ENCODE measurements at places on chromosomes 2 and 18. TPM values are rescaled to one million over a fixed set of nuclear protein-coding genes. Genes with fewer than 3 reads are reported as not detected.

RIOK3 gene
- 44.1 TPM for total RNA-seq

HOXD12 gene
- total RNA-seq = not detected

MAPRE3 gene
- 0.61 TPM for total RNA-seq

PDCL3 gene
- 28.6 TPM for total RNA-seq

CTIF gene
- 11.7 TPM for total RNA-seq

MPHOSPH10 gene
- 42.3 TPM for total RNA-seq

- H3K36me3 ChIP-seq = no peaks in the 10 kb centered on the region
- H3K4me3 ChIP-seq = no peak overlapping the region
- no peak overlapping the region for H3K27ac ChIP-seq
- no peaks in the 10 kb centered on the region for H3K27me3 ChIP-seq
Measured at GRCh38 chr2:226885769-226886435, 50.0 kb downstream of the RHBDD1 start.

DNA sequence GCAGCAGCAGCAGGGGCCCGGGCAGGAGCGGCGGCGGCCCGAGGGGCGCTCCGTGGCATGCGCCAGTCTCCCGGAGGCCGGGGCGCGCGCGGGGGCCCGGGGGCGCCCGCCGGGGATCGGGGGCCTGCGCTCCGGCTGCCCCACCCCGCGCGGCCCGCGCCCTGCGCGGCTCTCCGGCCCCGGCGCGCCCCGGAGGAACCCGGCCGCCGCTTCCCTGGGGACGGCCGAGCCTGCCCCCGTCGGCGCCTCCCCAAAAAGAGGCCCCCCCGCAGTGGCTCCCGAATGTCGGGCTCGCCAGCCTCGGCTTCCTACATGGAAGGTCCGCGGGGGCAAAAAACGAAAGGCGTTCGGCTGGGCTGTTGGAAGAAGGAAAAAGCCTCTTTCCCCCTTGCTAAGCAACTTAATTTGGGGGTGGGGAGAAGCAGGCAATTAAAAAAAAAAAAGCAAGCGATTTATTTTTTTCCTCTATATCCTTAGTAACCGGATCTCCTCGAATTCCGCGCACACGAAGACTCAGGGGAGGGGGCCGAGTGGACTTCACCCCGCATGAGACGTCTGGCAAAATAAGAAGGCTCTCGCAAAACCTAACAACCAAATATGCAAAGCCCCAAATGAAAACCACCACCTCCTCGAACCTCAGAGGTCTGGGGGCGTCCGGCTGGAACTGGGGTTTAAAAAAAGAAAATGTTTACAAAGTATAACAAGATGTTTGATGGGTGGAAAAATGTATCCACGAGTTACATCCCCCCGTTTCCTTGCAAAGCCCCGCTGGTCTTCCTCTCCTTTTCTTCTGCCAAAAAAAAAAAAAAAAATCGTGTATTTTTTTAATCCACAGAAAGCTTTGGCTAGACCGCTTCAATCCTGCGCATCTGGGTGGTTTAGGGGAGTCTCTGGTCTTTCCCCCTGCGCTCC lies at the start of gene SMAD7:
TSS of gene SMAD7 (minus strand) at position 430 of the 912 bp plus-strand sequence. CDS start 541 bp downstream, outside the sequence.
- peak within 1 kb of the TSS; percentile 92 for H3K4me3 ChIP-seq
- H3K27ac ChIP-seq = peak within 1 kb of the TSS; percentile 71
- H3K27me3 ChIP-seq = no peaks in the 10 kb centered on the region
- DNase-seq = no peak
- H3K4me1 ChIP-seq = peaks cover 16% of the 10 kb centered on the region

- H3K27me3 ChIP-seq = no peaks in the 10 kb centered on the region
- H3K36me3 ChIP-seq = no peaks in the 10 kb centered on the region
- H3K4me1 ChIP-seq = peaks cover 46% of the 10 kb centered on the region
- no peak for DNase-seq
- peak overlapping the region; percentile 73 for H3K27ac ChIP-seq
- H3K4me3 ChIP-seq = no peak overlapping the region
Measured at GRCh38 chr2:37588316-37588777, 83.1 kb downstream of the CDC42EP3 start.

DNA sequence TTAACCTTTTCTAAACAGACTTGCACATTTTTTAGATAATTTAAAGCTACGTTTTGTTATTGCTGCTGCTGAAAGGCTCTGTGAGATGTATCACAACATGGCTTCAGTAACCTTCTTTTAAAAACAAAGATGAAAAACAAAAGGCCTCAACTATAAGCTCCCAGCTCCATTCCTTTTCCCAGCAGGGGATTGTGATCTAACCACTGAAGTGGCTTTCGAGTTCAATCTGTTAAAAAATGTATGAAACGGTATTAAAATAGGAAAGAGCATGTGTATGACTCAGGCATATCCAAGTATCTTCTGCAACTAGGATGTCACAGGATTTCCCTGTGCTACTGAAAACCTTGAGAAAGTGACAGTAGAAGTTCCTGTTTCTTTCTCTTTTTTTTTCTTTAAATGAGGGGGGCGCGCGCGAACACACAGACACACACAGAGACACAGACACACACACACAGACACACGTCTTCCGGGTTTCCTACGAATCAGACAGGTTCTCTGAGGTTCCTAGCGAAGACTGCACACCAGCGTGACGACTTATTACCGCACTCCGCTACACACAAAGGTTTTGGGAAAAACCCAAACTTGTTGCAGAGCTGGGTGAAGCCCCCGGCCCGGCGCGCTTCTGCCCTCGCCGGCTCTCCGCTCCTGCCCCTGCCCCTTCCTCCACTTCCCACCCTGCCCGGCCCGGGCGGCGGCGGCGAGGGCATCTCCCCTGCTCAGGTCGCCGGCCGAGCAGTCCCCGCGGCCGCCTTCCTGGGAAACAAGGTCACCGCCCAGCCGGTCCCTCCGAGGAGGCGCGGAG lies 86.8 kb downstream of the RBMS1 start:
- H3K4me1 ChIP-seq = peaks cover 6% of the 10 kb centered on the region
- H3K27ac ChIP-seq = no peak overlapping the region
- peak overlapping the region; percentile 58 for H3K4me3 ChIP-seq
- no peaks in the 10 kb centered on the region for H3K36me3 ChIP-seq

- no peaks in the 10 kb centered on the region for H3K36me3 ChIP-seq
- DNase-seq = no peak
Measured at GRCh38 chr2:127220768-127221527, 849 bp upstream of the CYP27C1 start.

GRCh38 chr2:127606625-127607398 lies 39.1 kb upstream of the GPR17 start:
- H3K4me3 ChIP-seq = no peak overlapping the region
- no peaks in the 10 kb centered on the region for H3K4me1 ChIP-seq
- no peak for DNase-seq
- no peaks in the 10 kb centered on the region for H3K27me3 ChIP-seq
- no peak overlapping the region for H3K27ac ChIP-seq

GRCh38 chr2:13607139-13607538 lies 890.4 kb downstream of the TRIB2 start:
- H3K27me3 ChIP-seq = no peaks in the 10 kb centered on the region
- no peak overlapping the region for H3K27ac ChIP-seq
- no peaks in the 10 kb centered on the region for H3K36me3 ChIP-seq
- no peak for DNase-seq

- H3K4me3 ChIP-seq = no peak overlapping the region
- DNase-seq = no peak
- no peaks in the 10 kb centered on the region for H3K36me3 ChIP-seq
- H3K27ac ChIP-seq = no peak overlapping the region
- H3K27me3 ChIP-seq = no peaks in the 10 kb centered on the region
Measured at GRCh38 chr2:8263901-8264300, 418.0 kb upstream of the ID2 start.

GRCh38 chr2:127818241-127818640 lies 7.3 kb upstream of the WDR33 start:
- H3K4me3 ChIP-seq = no peak overlapping the region
- no peak overlapping the region for H3K27ac ChIP-seq
- H3K4me1 ChIP-seq = no peaks in the 10 kb centered on the region
- H3K36me3 ChIP-seq = no peaks in the 10 kb centered on the region
- no peaks in the 10 kb centered on the region for H3K27me3 ChIP-seq

DNA sequence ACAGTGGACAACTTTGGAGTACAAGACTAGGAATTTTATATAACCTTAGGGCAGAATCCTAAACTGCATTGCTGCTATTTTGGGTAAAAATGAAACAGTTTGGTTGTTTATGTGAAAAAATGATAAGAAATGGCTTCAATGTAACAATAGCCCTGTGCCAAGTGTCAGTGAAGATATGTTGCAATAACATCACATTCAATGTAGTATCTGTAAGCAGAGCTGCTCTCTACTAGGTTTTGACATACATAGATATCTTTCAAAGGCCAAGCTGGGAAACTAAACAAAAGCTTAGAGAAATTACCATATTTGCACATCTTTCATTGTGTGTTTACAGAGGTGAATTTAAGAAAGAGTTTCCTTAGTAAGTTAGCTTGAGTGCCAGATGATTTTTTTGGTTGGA lies 135.0 kb upstream of the DOK6 start:
- no peaks in the 10 kb centered on the region for H3K27me3 ChIP-seq
- H3K27ac ChIP-seq = no peak overlapping the region
- DNase-seq = no peak
- no peaks in the 10 kb centered on the region for H3K4me1 ChIP-seq
- no peaks in the 10 kb centered on the region for H3K36me3 ChIP-seq

- no peak overlapping the region for H3K27ac ChIP-seq
- no peak overlapping the region for H3K4me3 ChIP-seq
Measured at GRCh38 chr18:9278028-9278427, 56.5 kb upstream of the TWSG1 start.
